ENCODE measurements at places on chromosomes 1 and 21.

DNA sequence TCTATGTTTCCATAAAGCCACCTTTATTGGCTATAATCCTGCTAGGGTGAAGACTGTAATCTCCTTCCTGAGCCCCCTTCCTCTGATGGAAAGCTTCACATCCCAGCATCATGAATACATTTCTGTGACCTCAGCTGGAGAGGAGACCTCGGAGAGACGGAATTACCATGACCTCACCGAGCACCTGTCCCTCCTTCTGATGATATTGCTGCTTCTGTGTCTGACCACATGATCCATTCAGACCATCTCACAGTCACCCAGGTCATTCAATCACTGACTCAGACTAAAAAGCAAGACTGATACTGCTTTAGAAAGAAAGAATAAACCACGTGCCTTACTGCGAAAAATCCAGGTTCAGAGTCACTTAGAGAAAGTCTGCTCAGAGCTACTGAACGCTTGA lies 8.8 kb downstream of the KCND3 start:
- no peak for DNase-seq

- DNase-seq = no peak
Observed at GRCh38 chr21:31606081-31606874, 53.2 kb upstream of the SOD1 start.

DNA sequence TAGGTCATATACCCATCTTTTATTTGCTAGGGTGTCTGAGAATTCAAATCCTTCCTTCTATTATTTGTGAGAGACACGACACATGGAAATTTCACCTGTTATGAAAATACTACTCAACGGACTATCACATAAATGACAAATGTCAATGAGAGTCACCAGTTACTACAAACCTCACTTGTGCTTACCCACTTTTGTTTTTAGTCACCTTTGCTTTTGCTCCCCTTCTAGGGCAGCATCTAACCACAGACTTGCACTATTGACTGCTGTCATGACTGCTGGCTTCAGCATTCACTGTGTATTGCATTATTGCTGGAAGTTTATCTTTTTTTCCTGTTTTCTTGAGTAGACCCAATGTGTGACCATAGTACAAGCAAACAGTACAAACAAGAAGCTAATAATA lies 1048.0 kb downstream of the PLA2G4A start:
- DNase-seq = no peak

GRCh38 chr1:243505986-243506689 lies 250.3 kb downstream of the SDCCAG8 start:
- no peak for DNase-seq

GRCh38 chr1:2358072-2358471 lies 33.3 kb downstream of the MORN1 start:
- DNase-seq = no peak

DNA sequence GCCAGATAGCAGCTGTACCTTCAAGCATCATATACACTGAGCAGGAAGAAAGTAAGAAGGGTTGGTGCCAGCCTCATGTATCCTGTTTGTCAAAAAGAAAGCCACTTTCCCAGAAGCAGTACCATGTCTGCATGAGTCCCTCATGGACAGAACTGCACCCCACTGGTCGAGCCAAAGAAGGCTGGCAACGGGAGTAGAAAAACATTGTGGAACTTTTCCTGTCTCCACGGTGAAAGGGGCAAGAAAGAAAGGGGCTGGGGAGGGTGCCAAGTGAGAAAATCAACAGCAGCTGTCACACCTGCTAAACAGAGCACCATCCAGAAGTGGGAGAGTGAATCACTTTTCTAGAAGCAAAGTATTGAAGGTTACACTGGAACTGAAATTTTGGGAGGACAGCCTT lies 621.7 kb downstream of the LMO4 start:
- DNase-seq = no peak

- DNase-seq = no peak
Observed at GRCh38 chr1:210598135-210598652, 269.5 kb downstream of the HHAT start.

- DNase-seq = no peak
Observed at GRCh38 chr1:201850053-201850397, 21.1 kb downstream of the IPO9 start.

GRCh38 chr1:30891227-30891552 lies 17.4 kb downstream of the SDC3 start:
- no peak for DNase-seq

DNA sequence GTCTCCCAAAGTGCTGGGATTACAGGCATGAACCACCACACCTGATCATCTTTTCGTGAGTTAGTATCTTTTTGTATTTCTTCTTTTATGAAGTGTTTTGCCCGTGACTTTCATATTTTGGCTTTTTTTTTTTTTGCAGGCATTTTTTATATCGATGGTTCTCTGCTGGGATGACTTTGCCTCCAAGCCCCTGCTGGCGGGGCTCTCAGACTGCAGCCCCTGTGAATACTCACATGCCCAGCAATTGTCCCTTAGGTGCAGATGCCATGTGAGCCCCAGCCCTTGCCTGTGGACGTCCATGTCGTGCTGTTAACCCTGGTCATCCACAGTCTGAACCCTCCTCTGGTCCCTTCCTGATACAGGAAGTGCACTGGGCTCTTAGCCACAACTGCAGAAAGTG lies 21.7 kb downstream of the CRYAA start:
- no peak for DNase-seq

DNA sequence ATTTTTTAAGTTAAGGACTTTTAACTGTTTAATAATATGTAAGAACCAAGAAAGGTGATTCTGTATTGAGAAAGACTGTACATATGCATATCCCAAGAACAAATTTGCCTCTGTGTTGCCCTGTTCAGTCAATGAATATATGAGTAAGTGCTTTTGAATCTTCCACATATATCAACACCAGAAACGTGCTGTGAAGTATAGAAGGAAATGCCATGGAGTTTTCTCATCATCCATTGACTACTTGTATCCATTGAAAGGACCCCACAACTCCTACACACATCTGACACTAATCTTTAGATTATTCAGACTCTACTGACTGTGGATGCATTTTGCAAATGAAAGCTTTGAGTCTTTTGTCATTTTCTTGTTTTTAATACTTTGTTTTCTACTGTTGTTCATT lies 366.9 kb downstream of the S1PR1 start:
- DNase-seq = no peak
